ENCODE measurements at places on chromosomes 4 and X.

GRCh38 chrX:153547195-153547594 is 29.8 kb downstream of the ATP2B3 start:
- DNase-seq, result no peak

DNA sequence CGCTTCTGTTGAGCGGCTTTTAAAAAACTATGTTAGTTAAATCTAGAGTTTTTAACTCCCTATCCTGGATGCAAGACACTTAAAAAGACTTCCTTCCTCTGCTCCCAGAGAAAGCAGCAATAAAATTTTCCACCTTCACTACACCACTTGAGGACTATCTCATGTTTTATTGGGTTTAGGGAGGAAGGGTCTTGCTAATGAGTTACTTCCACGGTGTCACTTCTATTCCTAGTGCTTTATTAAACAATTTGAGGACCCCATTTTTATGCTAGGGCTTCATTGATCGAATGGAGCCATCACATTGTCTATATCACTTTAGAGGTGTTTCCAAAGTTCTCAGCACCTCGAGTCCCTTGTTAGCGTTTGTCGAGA is 3.7 kb upstream of the STIM2 start:
- DNase-seq, result no peak

- DNase-seq, result no peak
Measured at GRCh38 chr4:86058621-86059020, 301.2 kb downstream of the MAPK10 start.

DNA sequence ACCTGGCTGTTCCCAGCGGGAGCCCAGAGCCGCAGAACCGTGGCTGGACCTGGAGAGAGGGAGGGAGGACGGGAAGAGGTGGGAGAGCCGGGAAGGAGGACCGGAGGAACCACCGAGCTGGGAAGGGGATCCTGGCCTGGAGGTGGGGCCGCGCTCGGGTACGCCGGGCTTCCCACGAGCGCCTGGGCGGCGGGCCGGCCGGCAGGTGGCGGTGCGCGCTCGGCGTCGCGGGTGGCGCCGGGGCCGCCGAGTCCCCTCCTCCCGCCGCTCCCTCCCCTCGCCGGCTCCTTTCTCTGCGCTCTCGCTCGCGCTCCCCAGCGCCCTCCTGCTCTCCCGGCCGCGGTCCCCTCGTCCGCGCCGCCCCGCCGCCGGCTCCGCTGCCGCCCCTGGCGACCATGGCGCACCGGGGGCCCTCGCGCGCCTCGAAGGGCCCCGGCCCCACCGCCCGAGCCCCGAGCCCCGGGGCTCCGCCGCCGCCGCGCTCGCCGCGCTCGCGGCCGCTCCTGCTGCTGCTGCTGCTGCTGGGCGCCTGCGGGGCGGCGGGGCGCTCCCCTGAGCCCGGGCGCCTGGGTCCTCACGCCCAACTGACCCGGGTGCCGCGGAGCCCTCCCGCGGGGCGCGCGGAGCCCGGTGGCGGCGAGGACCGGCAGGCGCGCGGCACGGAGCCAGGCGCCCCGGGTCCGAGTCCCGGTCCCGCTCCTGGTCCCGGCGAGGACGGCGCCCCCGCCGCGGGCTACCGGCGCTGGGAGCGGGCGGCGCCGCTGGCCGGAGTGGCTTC is at the start of gene SORCS2:
Gene SORCS2, plus strand, starts transcription at position 287 of the 778 bp plus-strand sequence.
- no peak for DNase-seq

DNA sequence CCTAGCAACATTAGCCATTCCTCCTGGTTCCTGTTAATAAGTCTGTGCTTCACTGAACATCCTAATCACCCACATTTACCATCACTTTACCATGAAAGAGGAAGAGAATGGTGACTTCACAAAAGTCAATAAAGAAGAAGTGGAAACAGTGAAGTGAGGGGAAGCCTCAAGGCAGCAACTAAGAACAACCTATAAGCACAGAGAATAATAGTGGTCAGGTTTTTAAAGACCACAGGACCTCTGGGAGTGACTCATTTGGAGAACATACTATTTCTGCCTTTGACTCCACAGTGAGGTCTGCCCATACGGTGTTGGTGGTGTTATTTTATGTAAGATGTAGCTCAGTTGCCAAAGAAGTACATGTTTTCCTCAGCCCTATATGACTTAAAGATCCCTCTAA is 86.0 kb upstream of the TET2 start:
- no peak for DNase-seq

DNA sequence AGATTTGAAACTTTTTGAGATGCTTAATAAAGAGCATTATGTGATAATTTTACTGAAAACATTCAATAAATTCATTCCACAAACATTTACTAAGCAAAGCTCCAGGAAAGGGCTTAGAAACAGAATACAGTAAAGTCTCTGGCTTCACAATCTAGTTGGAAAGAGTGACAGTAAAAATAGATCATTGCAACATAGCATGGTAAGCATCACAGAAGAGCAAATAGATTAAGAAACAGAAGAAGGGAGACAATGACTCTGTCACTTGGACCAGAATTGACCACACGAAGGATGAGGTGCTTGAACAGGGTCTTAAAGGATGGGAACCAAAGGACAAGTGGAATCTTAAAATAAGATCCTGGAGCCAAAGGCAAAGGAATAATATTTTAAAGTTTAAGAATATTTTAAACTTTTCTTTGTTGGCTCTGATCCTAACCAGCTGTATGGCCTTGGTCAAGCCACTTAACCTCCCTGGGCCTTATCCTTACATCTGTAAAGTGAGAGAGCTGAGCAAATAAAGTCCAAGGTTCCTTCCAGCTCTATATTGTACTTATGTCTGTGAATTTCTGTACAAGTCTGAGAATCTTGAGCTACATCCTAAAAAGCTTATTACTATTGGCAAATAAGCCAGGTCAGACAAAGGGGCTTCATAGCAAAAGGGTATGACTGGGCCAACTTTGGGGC is 33.9 kb downstream of the SEC24D start:
- DNase-seq, result no peak

- DNase-seq, result no peak
Measured at GRCh38 chr4:133585323-133585722, 436.2 kb downstream of the PCDH10 start.

DNA sequence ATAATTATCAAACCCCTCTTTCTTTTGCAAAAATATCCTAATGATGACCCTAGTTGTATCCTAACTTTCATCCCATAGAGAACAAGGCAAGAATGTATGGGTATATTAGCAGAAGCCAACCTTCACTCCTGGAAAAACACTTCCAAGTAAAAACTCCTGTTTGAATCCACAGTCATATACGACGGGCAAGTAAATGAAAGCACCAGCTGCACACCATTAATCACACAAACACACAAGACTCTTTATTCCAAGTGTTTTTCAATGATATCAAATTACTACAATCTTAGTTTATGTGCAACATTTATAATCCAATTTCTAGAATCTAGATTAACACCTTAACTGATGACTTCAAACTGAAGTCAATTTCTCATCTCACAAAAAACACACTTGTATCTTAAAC is 22.9 kb downstream of the ACSL4 start:
- no peak for DNase-seq

GRCh38 chrX:18039023-18039422 is 177.9 kb upstream of the RAI2 start:
- no peak for DNase-seq

DNA sequence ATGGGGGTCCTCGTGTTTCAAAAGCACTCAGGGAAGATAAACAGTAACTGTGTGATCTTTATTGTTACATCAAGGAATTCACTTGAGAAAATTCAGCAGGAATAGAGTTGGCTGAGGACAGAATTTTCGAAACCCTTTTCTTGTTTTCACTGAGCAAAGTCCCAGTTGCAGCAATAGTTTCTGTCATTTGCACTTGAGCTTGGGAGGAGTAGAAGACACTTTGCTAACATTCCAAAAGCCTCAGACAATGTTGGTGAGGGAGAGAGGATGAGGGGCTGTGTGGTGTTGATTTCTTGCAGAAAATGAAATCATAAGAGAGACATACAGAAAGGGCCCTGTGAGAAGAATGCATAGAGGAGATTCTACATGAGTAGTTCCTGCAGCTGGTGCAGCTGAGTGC is 151.9 kb upstream of the DIPK2B start:
- no peak for DNase-seq

DNA sequence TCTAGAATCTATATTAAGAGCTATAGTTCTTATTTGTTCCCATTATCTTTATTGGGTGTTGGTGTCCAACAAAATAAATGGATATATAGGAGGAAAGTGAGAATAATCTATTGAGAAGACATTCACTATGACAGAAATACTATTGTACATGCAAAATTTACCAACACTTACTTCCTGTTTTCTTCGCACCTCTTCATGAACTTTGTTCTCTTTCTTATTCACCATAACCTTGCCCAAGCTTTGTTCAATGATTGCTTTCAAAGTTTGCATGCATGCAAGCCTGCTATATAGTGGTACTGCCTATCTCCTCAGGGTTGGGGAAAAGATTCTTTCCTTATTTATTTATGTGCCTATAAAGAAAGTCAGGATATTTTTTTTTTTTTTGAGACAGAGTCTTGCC is 176.4 kb upstream of the JADE1 start:
- DNase-seq, result no peak

DNA sequence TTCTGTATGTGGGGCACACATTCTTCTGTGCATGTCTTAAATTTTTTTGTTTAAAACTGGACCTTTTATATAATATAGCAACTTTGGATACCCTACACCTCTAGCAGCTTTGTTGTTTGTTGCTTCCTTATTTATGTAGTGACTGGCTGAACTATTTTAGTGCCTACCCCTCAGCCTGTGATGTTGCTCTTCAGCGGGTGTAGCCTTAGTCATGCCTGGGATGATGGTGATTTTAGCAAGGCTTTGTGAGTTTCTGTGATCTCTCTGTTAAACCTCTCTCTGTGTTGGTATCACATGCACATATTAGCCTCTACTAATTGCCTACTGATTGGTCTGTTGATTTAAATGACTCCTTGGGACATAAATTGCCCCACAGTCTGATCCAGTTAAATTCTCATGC is 22.8 kb downstream of the USP9X start:
- no peak for DNase-seq

GRCh38 chrX:10166731-10167151 is 10.0 kb downstream of the CLCN4 start:
- DNase-seq, result no peak

DNA sequence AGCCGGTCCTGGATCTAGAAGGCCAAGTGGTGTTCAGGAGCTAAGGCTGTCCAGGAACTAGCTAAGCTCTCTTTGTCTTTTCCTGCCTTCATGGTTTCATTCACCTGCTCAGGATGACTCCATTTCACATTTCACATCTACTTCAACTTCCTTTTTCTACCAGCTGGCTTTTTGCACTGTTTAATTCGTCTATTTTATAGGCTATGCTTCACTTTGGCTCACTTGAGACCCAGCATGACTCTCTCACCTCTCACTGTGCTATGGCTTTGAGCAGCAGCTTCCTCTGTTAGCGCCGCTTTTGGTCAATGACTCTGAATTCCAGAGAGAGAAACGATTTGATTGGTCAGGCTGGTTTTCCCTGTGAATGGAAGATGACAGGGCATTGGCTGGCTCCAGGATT is 213.5 kb upstream of the CLNK start:
- no peak for DNase-seq

DNA sequence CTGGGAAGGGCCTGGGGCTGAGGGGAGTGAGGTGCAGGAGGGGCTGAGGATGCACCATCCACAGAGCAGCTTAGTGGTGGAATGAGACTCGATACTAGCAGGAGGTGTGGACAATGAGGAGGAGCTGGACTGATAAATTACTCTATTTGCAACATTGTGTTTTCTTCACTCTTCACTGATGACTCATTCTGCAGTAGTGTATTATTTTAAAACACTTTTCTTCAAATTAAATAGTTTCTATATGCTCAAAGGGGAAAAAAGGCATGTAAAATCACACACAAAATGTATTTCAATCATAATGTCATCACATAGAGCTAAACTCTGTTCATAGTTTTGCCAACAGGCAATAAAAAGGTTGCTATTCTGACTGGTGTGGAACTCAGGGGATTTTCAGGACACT is 467.0 kb upstream of the CTSO start:
- DNase-seq, result no peak

- DNase-seq, result no peak
Measured at GRCh38 chr4:3177905-3178304, 71.1 kb upstream of the MSANTD1 start.

DNA sequence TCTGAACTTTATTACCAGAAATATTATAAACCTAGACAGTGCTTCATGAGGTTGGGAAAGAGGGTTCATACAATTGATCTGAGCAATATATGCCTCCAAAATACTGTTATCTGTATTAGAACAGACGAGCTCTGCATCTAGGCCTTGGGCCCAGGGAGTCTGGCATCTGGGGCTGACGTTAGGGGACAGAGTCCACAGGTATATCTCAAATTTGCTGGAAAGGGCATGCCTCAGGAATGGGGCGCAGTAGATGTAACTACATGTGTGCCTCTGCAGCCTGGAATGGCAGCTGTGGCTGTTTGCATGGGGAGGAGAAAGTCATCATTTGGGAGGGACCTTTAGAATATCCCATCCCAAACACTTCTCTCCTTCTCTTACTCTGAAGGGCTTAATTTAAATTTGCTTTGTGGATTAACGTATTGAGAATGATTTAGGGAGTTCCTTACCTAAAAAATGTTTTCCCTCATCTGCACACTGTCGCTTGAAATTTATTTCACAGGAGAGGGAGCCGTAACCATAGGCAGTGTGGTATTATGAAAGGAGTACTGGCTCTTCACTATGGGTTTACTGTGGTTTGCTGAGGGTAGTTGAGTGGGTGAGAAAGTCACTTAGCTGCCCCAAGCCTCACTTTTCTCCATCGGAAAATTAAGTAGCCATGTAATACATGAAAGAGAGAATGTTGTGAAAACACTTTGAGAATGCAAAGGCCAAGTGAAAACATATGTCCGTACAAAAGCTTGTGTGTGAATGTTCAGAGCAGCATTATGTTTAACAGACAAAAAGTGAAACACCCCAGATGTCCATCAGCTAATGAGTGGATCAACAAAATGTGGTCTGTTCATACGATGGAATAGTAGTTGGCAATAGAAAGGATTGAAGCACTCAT is 5.9 kb downstream of the ADD1 start:
- no peak for DNase-seq

- no peak for DNase-seq
Measured at GRCh38 chrX:37677243-37677642, 8.3 kb upstream of the XK start.

DNA sequence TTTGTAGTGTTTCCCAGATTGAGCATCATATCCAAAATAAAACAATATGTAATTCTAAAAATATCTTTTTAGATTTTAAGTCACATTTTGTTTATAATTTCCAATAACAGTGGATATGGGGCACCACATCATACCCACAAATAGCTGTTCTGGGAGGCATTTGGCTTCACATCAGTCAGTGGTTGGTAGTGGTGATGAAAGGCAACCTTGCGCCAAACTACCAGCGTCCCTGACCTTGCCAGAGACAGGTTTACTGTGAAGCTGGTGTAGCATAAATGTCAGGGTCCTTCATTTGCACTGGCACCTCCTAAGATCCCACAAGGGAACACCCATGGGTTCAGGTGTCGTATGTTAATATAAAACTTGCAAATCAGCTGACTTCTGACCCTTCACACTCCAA is 222.2 kb downstream of the DCTD start:
- DNase-seq, result no peak

DNA sequence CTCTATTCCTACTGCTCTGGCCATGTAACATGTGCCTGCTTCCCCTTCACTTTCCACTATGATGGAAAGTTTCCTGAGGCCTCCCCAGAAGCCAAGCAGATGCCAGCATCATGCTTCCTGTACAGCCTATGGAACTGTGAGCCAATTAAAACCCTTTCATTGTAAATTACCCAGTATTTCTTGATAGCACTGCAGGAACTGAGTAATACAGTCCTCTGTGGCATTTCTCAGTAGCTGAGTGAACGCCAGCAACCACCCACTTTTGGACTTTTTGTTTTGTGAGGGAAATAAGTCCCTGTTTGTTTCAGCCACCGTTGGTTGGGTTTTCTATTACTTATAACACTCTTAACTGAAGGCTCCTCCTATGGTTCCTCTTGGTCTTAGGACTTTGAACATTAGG is 104.1 kb downstream of the C4orf51 start:
- DNase-seq, result no peak
